ENCODE measurements at places on chromosomes 3 and 15.

DNA sequence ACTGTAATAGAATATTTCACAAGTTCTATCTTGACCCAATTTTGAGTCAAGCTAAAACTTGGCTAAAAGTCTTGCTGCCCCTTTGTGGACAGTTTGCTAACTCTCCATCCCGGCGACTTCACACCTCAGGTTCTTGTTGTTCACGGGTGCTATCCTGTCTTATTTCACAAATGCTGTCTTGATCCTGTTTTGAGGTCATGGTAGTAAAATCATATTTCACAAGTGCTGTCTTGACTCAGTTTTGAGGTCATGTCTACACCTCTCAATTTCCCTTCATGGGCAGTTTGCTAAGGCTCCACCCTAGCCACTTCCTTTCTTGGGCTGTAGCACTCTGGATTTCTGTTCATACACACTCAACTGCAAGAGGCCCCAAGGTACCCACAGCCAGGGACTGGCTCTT, 45.0 kb upstream of the GK5 start:
- peak; percentile 25 for DNase-seq

- no peak for DNase-seq
These were observed 495.6 kb downstream of the IL5RA start for GRCh38 chr3:2614578-2614977.

- DNase-seq: no peak
These were observed 335 bp upstream of the VPS8 start for GRCh38 chr3:184811663-184811998.

DNA sequence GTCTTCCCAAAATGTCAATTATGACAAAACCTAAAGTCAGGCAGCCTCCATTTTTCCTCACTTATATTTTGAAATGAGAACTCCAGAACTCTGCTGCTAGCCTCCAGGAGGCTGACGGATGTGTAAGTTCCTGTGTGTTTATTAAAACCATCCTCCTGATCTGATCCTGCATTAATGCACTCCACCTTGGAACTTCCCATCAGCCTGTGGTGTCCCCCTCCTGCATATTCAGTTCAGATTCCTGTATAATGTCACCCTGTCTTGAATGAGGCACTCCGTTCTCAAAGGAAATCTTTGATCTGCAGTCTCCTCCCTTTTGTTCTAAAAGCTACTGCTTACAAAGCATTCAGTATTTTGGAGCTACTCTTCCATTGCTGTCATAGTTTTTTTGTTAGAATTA, 318.2 kb upstream of the ONECUT1 start:
- DNase-seq: no peak

- no peak for DNase-seq
These were observed 149.7 kb downstream of the THRB start for GRCh38 chr3:24344784-24345439.

DNA sequence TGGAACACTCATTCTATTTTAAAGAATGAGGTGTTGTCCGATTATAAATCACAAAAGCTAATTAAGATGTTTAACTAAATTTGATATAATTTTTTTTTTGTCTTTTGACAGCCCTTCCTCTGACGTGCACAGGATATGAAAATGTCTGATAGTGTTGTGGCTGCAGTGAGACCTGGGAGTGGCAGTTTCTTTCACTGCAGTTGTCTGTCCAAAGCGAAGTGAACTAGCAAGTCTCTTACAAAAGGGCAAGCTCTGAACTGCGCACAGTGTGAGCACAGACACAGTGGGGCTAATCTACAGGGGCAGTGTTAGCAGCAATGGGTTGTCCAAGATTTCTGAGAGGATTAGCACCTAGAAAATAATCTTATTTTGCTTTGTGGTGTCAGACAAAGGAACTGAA, 29.1 kb upstream of the MYRIP start:
- DNase-seq: no peak

DNA sequence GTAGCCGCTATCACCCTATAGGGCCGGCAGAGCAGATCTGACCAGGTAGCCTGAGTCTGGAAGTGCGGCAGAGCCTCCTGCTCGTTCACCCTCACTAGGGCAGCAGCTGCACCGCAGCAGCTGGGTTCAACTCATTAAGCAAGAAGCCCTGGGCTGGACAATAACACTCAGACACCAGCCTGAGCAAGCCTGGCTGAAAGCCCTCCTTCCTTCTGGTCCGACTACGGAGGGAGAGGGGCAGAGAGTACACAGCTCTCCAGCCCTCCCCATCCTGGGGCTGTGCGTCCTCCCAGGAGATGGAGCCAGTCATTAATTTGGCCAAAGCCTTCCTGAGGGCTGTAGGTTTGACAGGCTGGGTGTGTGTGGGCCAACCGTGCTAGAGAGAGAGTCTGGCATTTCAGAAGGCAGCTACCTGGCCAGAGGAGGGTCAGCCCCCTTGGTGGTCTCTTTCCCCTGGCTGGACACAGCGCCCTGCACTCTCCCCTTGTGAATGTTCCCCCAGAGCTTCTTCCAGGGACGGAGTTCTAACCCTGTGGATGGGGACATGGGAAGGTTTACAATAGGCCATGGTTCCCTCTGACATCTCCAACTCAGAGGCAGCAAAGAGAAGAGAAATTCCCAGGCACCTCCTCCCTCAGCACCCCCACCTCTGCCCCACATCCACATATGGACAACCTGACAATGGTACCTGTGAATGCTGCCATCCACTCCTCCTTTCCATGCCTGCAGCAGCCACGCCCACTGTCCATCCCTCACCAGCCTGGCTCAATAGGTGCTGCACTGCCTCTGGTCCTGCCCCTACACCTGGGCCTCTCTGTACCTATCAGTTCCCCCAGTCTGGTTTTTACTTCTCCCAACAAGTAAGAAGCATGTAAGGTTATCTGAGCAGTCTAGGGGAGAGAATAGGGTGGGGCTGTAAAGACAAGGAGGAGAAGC, 6.5 kb downstream of the CHRNB4 start:
- no peak for DNase-seq

- DNase-seq: no peak
These were observed 7.9 kb upstream of the BLM start for GRCh38 chr15:90709278-90709677.

GRCh38 chr3:65633018-65633638, 405.6 kb downstream of the MAGI1 start:
- no peak for DNase-seq

GRCh38 chr3:146550070-146550615, 5.7 kb upstream of the PLSCR1 start:
- no peak for DNase-seq

- DNase-seq: no peak
These were observed 29.4 kb upstream of the SEMA3F start for GRCh38 chr3:50125541-50126286.

GRCh38 chr3:65939801-65940246, 98.9 kb downstream of the MAGI1 start:
- no peak for DNase-seq

DNA sequence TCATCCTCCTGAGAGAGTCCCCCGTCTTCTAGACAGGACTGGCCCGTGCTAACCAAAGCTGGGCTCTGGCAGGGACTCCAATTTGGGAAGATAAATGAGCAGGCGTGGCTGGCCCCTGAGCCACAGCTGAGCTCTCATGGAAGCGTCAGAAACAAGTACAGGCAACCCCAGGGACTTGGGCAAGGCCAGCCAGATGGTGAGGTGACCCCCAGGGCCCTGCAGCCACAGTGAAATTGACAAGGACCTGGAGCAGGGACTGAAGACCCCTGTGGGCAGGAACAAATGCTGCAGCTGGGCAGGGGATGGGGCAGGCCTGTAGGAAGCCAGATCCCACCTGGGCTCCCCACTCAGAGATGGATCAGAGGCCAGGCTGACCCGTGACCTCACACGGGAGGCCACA, 32.8 kb upstream of the CGNL1 start:
- DNase-seq: no peak

DNA sequence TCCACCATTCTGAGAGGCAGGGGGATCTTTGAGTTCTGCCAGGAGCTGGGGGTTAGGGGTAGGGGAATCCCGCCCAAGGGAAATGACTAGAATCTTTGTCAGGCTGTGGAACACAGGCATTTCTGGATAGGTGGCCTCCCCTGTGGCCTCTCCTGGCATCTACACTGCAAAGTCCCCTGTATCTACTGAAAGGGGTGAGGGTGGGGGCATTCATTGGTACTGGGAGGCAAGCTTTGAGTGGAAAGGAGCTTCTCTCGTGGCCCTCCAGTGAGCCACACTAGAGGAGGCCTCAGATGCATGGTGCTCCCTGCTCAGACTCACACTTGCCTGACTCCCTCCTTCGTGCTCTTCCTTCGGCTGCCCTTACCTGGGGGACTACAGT, 59.9 kb downstream of the CCNL1 start:
- peak; percentile 51 for DNase-seq

DNA sequence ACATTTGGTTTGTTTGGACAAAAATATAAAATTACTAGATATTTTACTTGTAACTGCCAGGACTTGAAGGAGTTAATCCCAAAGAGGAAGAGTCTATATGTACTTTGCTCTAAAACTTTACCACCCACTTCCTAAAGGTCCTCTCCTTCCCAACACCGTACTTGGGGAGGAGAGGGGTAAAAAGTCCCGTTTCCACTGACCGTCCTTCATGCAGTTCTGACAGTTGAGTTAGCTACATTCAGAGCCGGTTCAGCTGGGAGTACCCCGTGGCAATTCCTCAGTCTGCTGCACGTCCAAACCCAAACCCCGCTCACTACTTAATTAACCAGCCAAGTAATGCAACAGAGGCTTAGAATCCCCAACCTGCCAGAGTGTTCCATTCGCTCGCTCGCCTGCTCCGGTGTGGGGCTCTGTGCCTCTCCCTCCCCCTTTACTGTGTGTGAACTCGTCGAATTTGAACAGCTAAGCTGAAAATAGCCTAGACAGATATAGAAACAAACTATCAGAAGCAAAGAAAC, 519.7 kb downstream of the FOXP1 start:
- DNase-seq: peak; percentile 74

GRCh38 chr3:42010530-42010929, 48.6 kb upstream of the ULK4 start:
- no peak for DNase-seq

DNA sequence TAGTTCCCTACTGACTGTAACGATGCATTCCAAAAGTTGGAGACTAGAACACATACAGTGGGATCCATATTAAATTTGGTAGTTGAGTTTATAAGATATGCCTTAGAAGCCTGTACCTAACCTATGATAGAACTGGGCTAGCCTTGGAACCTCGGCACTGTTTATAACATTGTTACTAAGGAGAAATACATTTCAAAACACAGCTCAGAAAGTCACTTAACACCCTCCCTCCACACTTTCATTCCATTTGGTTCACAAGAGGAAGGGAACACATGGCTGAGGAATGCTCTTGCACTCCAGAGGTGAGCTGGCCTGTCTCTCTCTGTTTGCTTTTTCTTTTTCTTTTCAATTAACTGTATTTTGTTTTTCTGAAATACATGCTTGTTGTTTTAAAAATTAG, 48.7 kb upstream of the TSC22D2 start:
- no peak for DNase-seq
